NCI-H524 treated with DMSO at 0.1 percent for 48 hours (cell line): ENCODE measurements at places on chromosomes 12 and 14.

DNA sequence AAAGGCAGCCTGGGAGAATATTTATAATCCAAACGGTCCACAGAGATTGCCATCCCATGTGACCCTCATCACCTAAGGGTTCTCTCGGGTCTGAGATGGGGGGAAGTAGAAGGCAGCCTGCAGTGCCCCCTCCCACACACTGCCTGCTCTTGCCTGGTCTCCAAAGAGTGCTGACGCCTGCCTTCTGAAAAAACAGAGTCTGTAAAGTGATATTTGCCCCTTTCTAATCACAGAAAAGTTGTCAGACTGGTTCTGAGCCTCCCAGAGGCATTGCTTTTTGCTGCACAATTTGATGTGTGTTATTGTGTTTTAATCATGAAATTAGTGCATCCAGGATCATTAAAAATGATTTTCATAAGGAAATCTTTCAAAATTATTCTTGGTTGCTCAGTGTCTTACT, 59.2 kb downstream of the TMEM30B start:
- DNase-seq = no peak

DNA sequence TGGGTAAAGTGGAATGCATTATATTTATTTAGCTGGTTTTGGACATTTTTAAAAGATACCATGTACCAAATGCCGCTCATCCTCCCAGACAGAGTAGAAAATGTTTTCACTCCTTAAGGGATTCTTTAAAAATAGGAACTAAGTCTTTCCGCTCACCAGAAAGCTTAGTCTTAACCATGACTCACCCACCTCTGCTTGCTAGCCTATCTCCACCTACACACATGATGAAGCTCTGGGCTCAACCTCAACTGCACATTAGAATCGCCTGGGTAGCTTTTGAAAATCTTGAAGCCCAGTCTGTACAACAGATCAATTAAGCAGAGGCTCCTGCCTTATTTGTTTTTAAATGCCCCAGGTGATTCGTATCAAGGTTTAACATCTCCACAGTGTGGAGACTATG, 260.5 kb downstream of the NEDD1 start:
- no peak for DNase-seq

GRCh38 chr14:100393362-100393761, 70.2 kb downstream of the SLC25A47 start:
- DNase-seq = peak; percentile 34

- no peak for DNase-seq
These were observed 9.8 kb downstream of the RBP5 start for GRCh38 chr12:7118881-7119280.

GRCh38 chr12:108729612-108730364, 1.5 kb downstream of the CORO1C start:
- no peak for DNase-seq

DNA sequence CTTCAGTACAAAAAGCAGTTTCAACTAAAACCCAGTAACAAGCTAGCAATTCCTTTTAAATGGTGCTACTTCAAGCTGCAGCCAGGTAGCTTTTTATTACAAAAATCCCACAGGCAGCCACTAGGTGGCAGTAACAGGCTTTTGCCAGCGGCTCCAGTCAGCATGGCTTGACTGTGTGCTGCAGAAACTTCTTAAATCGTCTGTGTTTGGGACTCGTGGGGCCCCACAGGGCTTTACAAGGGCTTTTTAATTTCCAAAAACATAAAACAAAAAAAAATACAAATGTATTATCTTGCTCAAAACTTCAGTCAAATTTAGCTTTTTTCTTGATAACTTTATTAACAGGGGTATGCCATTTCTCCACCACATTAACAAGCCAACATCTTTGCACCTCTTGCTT, 3.6 kb upstream of the CLEC4E start:
- no peak for DNase-seq

DNA sequence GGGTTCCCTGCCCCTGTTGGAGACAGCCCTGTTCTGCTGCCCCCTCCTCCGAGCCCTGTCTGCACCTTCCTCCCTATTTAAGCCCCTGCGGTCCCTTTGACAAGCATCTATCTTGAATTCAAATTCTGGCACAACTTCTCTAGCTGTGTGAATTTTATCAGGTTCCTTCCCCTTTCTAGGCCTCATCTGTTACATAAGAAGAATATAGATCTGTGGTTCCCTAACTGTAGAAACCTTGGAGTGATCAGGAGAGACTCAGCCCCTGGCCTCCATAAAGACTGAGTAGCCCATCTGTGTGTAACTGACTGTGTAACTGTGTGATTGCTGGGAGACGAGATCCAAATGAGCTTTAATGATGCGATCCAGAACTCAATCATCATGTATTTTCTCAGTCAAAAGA, 13.0 kb upstream of the RACGAP1 start:
- DNase-seq = no peak

DNA sequence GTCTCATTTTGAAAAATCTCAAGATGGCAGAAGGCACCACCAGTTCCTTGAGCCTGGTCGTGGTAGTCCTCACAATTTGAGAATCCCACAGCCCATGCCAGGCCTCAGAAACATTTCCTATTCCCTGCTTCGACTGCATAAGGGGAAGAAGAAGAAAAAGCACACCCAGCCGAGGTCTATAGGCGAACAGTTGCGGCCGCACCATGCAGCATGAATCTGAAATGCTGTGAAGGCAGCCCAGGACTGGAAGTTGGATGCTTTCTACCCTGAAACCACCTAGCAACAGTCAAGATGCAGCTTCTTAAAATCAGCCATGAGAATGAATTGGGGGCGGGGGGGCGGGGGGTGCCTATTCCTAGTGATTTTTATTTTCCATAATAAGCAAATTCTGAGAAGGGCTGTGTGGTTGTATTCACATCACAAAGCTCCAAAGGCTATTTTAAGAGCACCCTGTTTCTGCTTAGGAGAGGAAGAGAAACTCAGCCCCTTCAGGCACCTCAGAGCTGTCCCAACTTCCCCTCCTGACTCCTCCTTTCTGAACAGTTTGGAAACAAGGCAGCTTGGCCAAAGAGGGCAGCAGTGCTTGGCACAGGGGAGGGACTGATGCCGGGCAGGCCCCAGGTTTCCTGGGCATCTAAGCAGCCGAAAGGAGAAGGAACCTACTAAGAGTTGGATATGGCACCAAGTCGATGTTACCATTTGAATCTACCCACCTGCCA, 172.5 kb upstream of the FOXN3 start:
- no peak for DNase-seq

DNA sequence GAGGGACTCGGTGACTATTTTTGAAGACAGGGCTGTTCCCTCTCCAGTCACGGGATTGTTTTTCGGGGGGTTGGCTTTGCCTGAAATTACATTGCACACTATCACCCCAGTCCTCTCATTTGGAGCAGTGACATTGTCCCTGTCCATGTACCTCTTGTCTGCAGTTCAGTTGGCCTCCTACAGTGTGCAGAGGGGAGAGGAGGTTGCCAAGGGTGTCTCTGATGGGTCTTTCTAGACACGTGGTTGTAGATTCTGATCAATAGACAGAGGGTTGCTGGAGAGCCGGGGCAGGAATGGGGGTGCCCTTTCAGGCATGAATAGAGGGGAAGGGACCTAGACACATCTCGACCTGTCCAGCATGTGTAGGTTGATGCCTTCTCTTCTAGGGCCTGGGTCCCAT, 1.2 kb downstream of the TMEM120B start:
- DNase-seq = no peak

DNA sequence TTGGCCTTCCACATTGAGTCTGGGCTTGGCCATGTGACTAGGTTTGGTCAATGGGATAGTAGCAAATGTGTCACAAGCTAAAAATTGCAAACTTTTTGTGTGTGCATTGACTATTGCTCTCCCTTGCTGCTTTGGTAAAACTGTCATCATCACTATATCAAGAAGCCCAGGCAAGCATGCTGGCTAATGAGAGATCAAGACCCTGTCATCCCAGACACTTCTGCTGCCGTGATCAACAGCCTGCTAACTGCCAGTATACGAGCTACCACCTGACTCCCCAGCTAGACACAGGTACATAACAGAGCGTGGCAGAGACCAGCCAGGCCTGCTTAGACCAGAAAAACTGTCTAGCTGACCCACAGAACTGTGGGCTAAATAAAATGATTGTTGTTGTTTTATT, 456.7 kb upstream of the DCN start:
- no peak for DNase-seq

GRCh38 chr12:92124689-92125029, 21.0 kb downstream of the BTG1 start:
- no peak for DNase-seq

- no peak for DNase-seq
These were observed 719.2 kb downstream of the MED13L start for GRCh38 chr12:115558281-115558680.

DNA sequence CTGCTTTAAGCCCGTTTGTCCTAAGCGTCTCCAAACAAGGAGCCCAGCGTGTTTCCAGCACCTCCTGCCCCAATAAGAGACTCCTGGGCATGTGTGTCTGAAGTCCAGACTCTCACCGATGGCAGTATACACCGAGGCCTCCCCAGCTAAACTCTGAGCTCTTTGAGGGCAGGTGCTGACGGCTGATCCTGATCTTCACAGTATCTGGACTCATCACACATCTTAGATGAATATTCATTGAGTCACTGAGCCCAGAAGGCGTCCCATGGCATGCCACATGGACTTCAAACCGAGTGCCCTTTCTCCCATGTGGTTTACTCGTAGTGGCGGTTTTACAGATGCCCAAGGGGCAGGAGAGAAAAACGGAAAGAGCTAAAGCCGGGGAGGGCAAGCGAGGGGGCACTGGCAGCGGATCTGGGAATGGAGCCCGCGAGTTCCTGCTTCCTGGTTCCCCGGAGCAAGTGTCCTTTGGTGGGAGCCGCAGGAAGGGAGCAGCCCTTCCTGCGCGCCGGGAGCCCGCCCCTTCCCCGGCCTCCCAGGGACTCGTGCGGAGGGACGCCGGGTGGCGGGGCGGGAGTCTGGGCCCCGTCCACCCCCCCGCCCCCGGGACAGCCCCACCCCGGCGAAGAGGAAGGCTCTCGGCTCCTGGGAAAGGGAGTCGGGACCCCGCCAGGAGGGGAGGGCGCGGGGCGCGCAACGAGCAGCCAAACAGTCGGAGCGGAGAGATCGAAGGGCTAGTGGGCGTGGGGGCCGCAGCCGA, 585 bp upstream of the TEAD4 start:
- DNase-seq = no peak

DNA sequence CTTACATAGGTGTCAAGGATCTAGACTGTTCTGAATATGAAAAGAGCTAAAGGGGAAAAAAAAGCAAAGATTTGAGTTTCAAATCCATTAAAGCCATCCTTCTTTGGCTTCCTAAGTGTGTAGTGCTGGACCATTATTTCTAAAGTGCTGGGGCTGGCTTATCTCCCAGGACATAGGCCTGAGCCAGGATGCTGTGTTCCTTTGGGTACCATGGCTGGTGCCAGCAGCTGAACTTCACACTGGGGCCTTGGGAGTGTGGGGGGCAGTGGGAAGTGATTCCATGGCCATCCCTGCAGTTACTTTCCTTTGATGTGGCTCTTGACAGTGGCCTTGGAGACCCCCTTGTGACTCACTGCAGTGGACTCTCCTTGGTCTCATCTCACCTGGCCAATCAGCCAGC, 20.8 kb downstream of the PRMT8 start:
- DNase-seq = no peak

- no peak for DNase-seq
These were observed 32.0 kb downstream of the LRIG3 start for GRCh38 chr12:58888131-58888783.

- DNase-seq = no peak
These were observed 90.2 kb upstream of the PLEKHG7 start for GRCh38 chr12:92612611-92613010.

DNA sequence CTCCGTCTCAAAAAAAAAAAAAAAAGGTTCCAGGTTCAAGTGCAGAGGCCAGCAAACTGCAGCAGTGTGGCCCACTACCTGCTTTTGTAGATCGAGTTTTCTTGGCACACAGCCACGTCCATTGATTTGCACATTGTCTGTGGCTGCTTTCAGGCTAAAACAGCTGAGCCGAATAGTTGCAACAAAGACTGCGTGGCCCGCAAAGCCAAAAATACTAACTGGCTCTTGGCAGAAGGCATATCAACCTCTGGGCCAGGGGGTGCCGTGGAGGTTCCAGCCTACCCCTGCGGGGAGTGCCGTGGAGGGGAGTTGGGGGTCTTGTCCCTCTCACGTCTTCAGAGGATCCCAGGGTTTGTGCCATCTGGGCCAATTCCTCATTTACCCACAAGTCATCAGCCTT, 170.1 kb downstream of the ADGRD1 start:
- no peak for DNase-seq

DNA sequence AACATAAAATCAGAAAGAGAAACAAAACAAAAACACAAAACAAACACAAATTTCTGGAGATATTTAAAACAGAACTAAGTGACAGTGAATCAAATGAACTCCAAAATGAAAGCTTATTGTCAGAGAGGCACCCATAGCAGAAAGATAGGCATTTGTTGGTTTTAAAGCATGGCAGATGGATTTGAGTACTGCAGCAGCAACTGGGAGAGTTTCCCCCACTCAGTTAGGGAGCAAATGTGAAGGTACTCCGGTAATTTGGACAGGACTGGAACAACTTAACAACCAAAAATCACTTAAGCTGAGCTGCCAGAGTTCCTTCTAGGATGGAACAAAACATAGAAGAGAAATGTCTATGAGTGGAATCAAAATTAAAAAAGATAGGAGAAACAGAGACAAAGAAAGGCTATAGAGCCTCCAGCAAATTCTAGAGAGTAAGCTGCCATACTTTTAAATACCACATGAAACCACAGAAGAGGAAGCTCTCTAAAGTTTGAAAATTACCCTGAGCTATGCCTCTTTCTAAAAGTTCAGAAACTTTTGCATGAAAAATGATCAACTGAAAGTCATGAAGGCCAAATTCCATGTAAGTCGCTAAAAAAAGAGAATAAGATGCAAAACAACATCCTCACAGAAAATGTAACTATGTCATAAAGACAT, 1248.3 kb upstream of the USP15 start:
- no peak for DNase-seq

GRCh38 chr12:91098941-91099340, 12.4 kb downstream of the LUM start:
- no peak for DNase-seq
